ENCODE measurements at places on chromosomes 1 and 21.

GRCh38 chr1:41355761-41356160 lies 5.5 kb upstream of the FOXO6 start:
- no peak for DNase-seq

DNA sequence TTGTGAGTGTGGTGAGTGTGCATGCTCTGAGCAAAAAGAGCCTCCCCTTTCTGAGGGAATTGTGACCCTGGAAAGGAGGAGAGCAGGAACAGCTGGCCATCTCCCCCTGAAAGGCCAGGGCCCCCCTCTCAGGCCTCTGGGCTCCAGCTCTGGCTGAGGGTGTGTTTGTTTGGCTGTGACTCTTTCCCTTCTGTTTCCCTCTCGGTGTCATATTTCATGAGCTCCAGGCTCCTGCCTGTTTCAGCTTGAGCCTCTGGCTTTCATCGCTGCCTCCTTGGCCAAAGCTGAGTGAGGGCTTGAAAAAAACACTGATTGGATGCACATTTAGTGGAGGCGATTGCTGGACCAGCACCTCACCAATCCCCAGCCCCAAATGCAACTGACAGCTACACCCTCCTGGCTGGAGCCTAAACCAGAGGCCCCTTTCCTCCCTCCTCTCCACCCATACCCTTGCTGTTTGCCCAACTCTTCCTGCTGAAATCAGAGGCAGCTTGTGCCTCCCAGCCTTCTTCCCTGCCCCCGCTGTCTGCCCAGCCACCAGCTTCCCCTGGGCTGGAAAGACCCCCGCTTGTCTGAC lies 64.1 kb downstream of the DDR2 start:
- peak; percentile 73 for DNase-seq

GRCh38 chr1:65264197-65264929 lies 45.0 kb upstream of the DNAJC6 start:
- peak; percentile 47 for DNase-seq

GRCh38 chr1:237736372-237737029 lies 154.2 kb downstream of the ZP4 start:
- peak; percentile 44 for DNase-seq

DNA sequence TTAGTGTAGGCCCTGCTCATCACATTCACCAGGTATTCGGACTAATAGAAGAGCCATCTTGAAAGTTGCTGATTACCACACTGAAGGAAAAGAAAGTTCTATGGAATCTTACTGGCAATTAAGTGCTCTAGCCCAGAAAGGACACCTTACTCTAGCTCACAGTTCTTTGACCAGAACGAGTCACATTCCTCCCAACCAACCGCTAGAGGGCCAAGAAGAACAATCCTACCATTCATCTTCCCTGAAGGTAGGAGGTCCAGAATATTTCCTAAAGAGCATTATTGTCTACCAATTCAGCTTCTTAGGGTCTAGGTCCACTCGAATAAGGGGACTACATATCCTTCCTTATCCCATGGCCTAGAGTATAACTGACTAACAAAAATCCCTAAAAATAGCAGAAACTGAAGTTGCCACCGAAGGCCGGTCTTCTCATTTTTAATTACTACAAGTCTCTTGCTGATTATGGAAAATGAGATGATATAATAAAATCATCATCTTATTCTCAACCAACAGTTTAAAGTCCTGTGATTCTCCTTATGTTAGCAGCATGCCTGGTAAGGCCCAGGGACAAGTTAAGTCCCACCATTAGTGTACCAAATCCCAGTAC lies 2.7 kb upstream of the FMO1 start:
- peak; percentile 59 for DNase-seq

- DNase-seq, result no peak
These were observed 349.6 kb downstream of the SMYD3 start for GRCh38 chr1:246157516-246157915.

DNA sequence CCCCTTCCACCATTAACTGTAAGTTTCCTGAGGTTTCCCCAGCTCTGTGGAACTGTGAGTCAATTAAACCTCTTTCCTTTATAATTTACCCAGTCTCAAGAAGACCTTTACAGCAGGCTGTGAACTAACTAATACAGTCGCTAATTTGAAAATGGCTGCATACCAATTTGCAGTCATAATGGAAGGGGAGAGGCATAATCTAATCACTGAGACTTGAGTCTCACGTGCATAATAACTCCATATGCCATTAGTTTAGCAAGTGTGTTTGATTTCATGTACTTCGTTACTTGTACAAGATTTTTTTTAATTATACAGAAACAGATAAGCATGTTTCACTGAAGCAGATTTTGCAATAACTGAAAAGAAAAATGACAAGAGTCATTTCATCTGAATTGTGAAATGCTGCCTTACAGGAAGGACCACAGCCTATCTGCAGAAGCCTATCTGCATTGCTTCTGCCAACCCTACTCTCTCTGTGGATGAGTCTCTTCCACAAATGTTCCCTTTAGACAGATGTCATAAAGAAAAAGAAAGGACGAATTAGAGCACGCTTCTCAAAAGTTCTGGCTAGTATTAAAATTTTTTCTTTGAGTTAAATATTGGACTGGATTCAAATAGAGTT lies 99.1 kb downstream of the PTGER3 start:
- no peak for DNase-seq

DNA sequence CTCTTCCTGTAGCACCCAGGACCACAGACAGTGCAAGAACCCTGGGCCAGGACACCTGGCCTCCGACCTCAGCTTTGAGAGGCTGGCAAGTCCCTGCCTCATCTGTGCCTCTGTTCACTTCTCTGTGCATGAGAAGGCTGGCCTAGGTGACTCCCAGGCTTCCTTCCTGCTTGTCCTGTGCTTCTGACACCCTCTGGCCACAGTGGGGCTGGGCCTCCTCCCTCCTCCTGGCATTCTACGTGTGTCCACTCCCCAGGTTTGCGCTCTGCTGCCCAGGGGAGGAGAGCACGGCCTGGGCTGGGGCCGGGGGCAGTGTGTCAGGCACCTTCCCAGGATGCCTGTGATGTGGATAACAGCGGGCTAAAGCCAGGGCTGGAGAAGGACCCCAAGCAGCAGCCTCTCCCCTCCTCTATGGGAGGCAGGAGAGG lies 30.3 kb upstream of the PKP1 start:
- DNase-seq, result no peak

- no peak for DNase-seq
These were observed 40.5 kb upstream of the KCNE1 start for GRCh38 chr21:34552360-34553098.

- no peak for DNase-seq
These were observed 48.9 kb downstream of the ATP6V1G3 start for GRCh38 chr1:198491596-198491995.

DNA sequence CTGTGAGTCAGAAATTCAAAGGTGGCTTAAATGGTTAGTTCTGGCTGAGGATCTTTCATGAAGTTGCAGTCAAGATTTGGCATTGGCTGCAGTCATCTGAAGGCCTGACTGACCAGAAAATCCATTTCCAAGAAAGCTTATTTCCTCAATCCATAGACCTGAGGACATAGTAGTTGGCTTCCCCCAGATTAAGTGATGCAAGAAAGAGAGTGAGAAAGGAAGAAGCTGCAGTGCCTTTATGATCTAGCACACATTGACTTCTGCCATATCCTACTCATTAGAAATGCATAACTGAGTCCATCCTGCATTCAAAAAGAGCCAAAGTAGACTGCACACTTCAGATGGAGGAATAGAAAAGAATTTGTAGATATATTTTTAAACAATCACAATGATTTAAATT lies 222.6 kb downstream of the COL24A1 start:
- no peak for DNase-seq

GRCh38 chr1:8465013-8465412 lies 147.1 kb downstream of the SLC45A1 start:
- DNase-seq, result no peak

GRCh38 chr1:165431079-165431478 lies 13.8 kb downstream of the RXRG start:
- no peak for DNase-seq

GRCh38 chr1:197911857-197912696 lies 5.1 kb upstream of the LHX9 start:
- DNase-seq, result no peak

- DNase-seq, result no peak
These were observed 266.7 kb downstream of the LMO4 start for GRCh38 chr1:87595384-87595781.

- no peak for DNase-seq
These were observed 29.6 kb upstream of the KAZN start for GRCh38 chr1:14568716-14569355.

- DNase-seq, result no peak
These were observed 10.5 kb downstream of the MAEL start for GRCh38 chr1:166999500-167000055.

DNA sequence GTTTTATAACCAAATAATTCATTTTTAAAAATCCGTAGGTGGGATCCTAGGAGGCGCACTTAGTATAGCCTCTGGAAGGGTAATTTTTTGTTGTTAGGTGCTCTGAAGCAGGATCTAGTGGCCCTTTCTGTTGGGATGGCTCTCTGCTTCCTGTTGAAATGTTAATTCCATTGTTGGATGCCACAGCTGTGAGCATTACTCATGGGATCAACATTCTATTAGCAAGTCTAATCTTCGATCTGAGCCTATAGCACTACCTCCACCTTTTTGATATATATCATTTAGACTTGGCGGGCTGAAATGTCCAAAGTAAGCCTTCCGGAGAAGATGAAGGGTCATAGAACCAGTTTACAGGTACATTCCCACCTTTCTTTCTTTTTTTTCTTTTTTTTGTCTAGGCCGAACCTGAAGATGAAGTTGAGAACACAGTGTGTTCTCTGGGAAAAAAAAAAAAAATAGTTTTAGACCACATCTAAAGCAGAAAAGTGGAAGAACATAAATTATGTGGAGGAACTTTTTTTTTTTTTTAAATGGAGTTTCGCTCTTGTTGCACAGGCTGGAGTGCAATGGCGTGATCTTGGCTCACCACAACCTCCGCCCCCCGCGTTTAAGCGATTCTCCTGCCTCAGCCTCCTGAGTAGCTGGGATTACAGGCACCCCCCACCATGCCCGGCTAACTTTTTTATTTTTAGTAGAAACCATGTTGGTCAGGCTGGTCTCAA lies 1.4 kb downstream of the CXADR start:
- peak; percentile 76 for DNase-seq

DNA sequence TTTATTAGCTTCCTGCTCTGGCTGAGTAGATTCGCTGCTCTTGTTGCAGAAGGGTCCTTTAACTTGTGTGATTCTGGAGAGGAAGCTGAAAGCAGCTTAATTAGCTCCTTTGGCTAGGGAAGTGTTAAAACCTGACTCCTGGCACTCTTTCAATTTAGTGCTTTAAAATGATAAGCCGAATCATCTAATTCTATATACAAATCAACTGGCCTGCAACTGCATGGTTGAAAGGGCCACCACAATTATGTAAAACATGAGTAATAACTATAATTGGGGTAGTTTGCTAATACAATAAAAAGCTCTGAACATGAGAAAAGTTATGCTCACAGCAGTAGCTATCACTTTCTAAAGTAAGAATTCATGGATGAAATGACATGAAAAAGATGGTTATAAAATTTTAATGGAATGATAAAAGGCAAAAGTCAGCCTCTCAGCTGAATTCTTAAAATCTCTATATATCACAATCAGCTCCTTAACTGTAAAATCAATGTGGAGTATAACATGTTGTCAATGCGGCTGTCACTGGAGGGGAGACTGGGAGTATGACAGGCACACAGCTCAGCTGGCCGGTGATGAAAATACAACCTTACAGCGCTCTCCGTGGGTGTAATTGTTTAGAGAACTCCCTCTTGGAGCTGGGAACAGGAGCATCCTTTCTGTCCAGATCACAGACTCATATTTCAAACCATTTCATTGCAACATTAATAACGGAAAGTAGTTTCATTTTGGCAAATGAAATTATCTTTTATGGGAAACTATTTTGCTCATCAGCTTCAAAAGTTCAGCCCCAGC lies 324.4 kb downstream of the KCTD3 start:
- no peak for DNase-seq

DNA sequence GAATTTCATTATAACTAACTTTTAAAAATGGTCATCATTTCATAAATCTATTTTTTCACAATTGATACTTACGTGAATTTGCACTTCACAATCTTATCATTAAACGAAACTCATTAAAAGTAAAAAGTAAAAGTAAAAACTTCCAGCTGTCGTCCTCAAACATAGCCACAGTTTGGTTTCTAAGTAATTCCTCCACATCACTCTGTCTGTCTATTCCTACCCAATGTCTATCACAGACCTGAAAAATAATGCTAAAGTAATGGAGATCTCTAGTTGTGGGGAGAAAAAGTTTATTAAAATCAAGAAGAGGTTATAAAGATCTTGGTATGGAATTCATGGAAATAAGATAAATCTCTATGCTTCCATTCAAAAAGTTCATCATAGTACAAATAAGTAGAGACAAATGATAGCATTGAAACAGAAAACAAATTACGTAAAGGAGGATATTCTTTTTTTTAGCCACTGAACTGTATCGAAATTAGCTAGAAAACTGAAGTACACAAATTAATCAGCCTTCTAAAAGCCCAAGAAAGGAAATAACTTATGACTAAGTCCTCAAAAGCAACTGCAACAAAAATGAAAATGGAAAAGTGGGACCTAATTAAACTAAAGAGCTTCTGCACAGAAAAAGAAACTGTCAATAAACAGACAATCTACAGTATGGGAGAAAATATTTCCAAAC lies 148.6 kb downstream of the TIAM1 start:
- DNase-seq, result no peak

- no peak for DNase-seq
These were observed 70.9 kb downstream of the TCP10L start for GRCh38 chr21:32514275-32515055.

GRCh38 chr1:154353460-154353904 lies 28.2 kb downstream of the ATP8B2 start:
- DNase-seq, result peak; percentile 79

DNA sequence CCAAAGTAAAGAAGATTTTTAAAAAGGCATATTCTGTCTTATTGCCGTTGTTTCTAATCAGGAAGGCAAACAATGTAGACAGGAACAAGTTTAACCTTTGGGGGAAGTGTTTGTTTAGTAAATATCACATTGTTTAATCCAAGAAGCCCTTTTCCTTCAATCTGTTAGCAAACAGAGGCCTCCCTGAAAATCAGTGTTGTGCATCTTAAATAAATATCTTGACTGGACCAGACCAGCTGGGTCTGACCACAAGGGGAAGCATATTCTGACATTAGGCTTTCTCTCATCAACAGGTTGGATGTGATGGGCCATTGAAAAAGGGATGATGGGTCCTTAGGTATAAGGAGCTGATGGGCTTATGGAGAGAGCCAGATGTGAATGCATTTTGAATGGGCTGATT lies 81.8 kb upstream of the SGIP1 start:
- DNase-seq, result no peak

DNA sequence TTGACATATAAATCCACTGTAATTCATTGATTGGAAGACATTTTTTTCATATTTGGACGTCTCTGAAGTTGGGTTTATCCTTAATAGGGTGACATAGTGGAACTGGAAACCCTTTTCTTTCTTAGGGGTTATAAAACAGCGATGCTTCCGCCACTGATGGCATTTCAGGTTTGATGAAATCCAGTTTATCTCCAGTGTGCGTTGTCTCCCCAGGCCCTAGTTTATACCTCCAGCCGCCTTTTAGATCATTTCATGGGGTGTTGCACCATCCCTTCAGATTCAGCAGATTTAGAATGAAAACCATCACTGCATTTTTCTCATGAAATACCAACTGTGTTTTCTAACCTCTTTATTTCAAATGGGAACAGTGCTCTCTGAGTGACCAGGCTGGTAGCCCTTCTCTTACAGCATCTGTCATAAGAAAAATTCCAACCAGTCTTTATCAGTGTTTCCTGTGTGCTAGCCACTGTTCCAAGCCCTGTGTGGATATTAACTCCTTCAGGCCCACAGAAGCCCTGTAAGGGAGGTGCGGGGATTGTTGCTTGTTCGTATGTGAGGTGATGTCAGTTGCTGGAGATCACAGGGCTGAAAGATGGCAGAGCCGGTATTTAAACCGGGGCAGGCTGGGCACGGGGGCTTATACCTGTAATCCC lies 19.0 kb downstream of the H6PD start:
- DNase-seq, result no peak

GRCh38 chr1:33460947-33461629 lies 11.4 kb upstream of the ZSCAN20 start:
- DNase-seq, result peak; percentile 27
